Activated CD4-positive, alpha-beta T cell treated with anti-CD3 and anti-CD28 coated beads, Interleukin-2, amount 10 ng/mL, durations not matched to agents 24 days and 14 days (primary cell): ENCODE measurements at places on chromosomes 6 and 20. TPM values are rescaled to one million over a fixed set of nuclear protein-coding genes. Genes with fewer than 3 reads are reported as not detected.

The ADGRF4 gene
- total RNA-seq: not detected in 2 replicates

- DNase-seq: no peak
Measured at GRCh38 chr6:50935442-50935841, 116.8 kb downstream of the TFAP2B start.

- DNase-seq: no peak
Measured at GRCh38 chr6:133108419-133108818, 132.7 kb upstream of the EYA4 start.

The PEX7 gene
- 4.3 and 5.4 TPM in 2 replicates for total RNA-seq

DNA sequence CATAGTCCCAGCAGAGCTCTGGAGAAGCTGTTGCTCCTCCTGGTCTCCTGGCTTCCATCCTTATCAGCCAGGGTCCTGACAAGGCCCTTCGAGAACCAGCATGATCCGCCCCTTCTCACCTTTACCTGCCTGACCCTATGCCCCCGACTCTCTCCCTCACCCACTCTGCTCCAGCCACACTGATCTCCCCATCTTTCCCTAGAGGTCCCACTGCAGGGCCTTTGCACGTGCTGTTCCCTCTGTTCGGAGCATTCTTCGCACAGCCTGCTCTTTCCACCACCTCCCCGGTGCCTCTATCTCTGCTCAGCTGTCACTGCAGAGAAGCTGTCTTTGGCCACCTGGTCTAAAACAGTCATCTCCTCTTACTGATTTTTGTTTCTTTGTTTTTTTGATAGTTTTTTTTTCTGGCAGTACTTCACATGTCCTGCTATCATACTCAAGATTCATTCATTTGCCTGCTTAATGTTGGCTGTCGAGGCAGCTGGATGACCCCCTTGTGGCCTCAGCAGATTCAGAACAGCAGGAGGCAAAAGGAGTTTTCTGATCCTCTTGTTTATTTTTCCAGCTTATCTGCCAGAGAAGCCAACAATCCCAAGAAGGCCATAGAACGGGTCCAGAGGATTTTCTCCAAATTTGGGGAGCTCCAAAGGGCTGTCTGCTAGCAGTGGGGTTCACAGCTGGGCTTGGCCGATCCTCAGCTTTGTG lies 1.6 kb upstream of the PTGIS start:
- DNase-seq: no peak

DNA sequence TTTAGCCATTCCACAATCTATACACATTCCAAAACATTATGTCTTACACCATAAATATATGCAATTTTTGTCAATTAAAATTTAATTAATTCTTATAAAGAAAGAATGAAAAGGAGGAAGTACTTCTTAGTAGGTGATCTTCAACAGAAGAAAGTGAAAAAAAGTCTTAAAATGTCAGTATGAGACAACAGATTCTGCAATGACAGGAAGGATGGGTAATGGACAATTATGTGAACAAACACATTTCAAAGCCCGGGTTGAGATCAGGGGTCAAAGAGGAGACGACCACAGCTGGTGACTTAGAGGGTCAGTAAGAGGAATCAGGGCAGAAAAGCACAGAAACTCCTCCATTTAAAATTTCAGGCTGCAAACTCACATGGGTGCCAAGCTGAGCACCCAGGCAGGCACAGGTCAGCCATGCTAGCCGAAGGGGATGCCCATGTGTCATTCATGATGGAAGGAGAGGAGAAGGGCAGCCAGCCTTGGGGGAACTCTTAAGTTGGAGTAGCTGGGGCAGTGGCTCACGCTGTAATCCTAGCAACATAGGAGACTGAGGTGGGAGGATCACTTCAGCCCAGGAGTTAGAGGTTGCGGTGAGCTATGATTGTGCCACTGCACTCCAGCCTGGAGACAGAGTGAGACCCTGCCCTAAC lies 11.0 kb downstream of the VSX1 start:
- no peak for DNase-seq

The RFX6 gene
- total RNA-seq: not detected in 2 replicates

DNA sequence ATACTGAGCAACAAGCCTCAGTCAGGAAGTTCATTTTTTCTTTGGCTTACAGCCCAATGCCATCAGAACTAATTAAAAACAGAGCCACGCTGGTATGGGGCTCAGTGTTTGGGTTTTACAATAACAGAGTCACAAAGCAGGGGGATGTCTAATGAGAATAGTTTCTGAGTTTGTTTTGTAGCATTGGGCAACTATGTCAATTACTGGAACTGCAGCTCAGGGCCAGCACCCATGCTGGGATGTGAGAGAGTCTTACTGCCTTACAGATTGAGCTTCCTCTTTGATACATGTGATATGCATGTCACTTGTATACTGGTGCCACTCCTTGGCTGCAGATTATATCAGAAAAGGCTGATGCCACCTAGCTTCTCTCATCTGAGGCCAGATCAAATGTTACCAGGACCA lies 117.6 kb downstream of the TFAP2B start:
- no peak for DNase-seq

DNA sequence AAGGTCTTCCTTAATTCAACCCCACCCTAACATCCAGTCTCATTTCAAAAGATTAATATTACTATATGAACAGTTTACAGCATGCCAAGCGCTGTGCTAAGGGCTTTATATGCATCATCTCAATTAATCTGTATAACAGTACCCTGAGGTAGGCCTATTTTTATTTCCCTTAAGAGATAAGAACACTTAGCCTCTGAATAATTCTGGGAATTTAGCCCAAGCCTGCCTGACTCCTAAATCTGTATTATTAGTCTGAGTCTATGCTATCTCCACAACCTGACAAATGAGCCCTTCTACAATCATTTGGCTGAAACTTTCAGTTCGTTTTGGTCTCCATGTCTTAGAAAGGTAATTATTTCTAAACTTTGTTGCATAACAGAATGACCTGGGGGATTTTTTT lies 77.7 kb upstream of the SAMD5 start:
- DNase-seq: no peak

The GHRH gene
- not detected in 2 replicates for total RNA-seq

DNA sequence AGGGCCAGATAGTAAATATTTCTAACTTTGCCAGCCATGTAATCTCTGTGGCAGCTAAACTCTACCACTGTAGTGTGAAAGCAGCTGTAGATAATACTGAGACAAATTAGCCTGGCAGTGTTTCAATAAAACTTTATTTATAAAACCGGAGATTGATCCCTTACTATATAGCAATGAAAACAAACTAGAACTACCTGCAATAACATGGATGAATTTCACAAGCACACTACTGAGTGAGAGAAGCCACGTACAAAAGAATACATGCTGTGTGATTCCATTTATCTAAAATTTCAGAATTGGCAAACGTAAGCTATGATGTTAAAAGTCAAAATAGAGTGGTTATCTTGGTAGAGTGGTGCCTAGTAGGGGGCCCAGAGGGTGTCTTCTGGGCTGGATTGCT lies 198.7 kb upstream of the SGK1 start:
- DNase-seq: no peak

DNA sequence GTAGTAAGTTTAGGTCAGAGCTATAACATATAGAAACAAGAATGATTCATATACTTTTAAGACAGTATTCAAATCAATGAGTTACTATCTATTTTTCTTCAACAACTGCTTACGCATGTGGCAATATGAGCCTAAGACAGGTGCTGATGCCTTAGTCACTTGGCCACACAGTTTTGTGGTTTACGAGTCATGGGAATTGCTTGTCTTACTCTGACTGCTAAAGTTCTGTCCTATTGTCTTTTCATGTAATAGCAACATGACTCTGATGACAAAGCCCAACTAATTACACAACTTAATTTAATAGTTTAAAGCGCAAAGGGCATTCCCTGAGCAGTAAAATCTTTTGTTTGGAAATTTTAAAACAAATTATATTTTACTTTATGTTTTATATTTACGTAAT lies 159.3 kb upstream of the CENPW start:
- DNase-seq: no peak

The CD24 gene
- 0.49 and 0.64 TPM in 2 replicates for total RNA-seq

The SLC17A1 gene
- total RNA-seq: 0.28 TPM in 1 of 2 replicates, not detected in the other

DNA sequence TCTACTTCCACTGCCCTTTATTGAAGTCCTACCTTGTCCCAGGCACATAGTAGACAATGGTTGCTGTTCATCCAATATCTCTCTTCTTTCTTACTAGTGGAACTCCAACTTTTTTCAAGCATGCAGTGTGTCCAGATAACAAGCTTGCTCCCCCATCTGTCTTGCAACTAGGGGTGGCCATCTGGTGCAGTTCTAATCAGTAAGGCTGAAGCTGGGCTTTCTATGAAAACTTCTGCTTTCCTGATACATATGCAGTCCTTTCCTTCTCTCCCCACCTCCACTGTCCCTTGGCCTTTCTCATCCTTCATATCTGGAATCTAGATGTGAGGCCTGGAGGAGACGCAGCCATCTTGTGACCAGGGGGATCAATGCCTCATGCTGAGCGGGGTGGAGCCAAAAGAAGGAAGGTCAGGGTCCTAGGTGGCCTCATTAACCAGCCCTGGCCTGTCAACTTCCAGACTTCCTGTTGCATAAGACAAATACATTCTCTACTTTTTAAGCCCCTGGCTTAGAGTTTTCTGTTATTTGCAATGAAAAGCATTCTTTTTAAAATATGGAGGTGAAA lies 59.6 kb upstream of the ZFP64 start:
- no peak for DNase-seq

The DNAH8 gene
- 0.02 TPM in 1 of 2 replicates, not detected in the other for total RNA-seq

DNA sequence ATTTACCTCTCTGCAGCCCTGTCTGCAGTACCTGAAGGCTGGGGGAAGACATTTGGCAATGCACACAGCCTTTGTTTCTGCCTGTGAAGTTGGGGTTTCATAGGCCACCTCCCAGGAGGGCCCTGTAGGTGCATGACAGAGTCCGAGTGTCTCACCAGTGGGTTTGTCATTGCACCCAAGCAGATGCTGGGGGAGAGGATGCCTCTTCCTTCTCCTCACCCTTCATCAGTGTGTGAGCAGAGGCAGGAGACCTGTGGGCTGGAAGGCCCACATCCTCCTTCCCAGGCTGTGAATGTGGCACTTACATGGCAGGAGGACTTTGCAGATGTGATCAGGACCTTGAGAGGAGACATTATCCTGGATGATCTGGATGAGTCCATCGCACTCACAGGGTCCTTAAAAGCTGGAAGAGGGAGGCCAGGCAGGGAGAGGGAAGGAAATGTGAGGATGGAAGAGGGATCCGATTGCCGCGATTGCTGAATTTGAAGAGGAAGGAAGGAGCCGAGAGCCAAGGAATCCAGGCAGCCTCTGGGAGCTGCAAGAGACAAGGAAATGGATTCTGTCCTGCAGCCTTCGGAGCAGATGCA lies 30.4 kb downstream of the SYNJ2 start:
- DNase-seq: no peak

The CCN6 gene
- 0.26 and 0.72 TPM in 2 replicates for total RNA-seq

- no peak for DNase-seq
Measured at GRCh38 chr20:11387189-11387754, 530.4 kb upstream of the BTBD3 start.

DNA sequence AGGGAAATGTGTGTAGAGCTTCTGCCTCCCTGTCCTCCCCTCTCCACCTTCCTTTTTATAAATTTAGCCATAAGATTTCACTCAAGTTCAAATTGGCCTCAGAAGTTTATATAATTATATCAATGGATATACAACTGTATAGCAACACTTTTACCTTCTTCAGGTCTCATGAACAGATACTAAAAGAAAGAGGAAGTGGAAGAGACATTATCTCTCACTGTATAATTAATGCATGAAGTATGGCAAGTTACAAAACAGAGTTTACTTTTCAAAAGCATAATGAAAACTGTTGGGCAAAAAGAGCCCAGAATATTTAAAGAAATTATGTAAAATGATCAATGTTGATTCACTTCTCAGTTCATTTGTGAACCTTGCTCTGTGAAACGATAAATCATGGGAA lies 99.7 kb downstream of the PDE7B start:
- no peak for DNase-seq

The LGSN gene
- not detected in 2 replicates for total RNA-seq

The GPX5 gene
- not detected in 2 replicates for total RNA-seq

The PTCRA gene
- total RNA-seq: not detected in 2 replicates

DNA sequence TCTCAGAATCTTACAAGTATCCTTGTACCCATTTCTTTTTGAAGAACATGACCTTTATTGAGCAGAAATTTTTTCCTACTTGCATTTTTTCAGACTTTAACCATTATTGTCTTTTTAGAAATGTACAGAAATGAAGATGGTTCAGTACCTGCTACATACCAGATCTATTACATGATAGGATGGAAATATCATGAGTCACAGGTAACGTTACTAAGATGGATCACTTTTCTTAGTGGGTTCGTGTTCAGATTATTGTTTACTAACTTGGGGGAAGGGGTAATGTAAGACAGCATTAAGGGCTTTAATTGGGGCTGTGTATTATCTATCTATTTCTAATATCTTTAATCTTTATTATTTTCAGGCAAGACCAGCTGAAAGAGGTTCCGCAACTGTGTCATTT lies 31.9 kb downstream of the NDUFAF5 start:
- DNase-seq: no peak

DNA sequence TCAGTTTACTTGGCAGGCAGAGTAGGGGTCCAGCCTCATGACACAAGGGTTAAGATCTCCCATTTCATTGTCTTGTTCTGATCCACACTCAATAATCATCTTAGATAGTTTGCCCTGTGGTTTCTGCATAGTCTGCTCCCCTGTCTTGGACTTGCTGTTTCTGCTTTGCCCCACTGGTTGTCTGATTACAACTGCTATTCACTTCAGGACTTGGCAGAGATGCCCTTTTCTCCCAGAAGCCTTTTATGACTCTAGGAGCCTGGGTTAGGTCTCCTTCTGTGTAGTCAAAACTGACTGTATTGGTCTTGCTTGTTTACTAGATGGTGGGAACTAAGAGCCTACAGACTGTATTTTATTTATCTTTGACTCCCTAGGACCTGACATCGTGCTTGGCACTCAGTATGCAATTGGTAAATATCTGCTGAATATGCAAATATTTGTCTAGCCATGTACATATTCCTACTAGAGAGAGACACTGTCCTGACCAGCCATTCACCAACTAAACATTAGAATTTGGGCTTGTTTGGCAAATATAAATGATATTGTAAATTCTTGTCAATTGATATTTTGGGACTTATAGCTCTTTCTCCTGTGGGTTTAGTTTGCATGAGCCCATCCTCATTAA lies 165.9 kb upstream of the KCNK16 start:
- no peak for DNase-seq

- DNase-seq: no peak
Measured at GRCh38 chr20:21262812-21263211, 40.3 kb upstream of the XRN2 start.
